ENCODE measurements at places on chromosomes 11 and 22.

GRCh38 chr11:99015634-99016454 lies 4.9 kb upstream of the CNTN5 start:
- peak; percentile 30 for DNase-seq

GRCh38 chr11:81197396-81197795 lies 1536.3 kb downstream of the FAM181B start:
- no peak for DNase-seq

- no peak for DNase-seq
Measured at GRCh38 chr11:121456151-121456550, 3.4 kb upstream of the SORL1-AS1 start.

DNA sequence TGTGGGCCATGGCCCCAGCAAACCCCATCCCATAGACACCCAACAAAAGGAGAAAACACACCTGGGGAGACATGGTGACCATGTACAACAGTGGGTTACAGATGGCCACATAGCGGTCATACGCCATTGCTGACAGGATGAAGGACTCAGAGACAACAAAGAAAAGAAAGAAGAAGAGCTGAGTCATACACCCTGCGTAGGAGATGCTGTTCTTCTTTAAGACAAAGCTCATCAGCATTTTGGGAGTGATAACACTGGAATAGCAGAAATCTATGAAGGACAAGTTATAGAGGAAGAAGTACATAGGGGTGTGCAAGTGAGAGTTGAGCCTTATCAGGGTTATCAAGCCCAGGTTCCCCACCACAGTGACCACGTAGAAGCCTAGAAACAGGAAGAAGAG lies 4.9 kb downstream of the OR8B8 start:
- no peak for DNase-seq

GRCh38 chr11:121914508-121915059 lies 201.4 kb downstream of the BLID start:
- DNase-seq: no peak

Measured in H7 (cell line).